Activated CD4-positive, alpha-beta T cell treated with anti-CD3 and anti-CD28 coated beads, Interleukin-10, Interleukin-2, amounts not matched to agents 100 ng/mL and 50 ng/mL, durations not matched to agents 16 hours and 8 hours (primary cell): ENCODE measurements at places on chromosomes 5 and 9.

- DNase-seq: no peak
These were observed 18.3 kb downstream of the PTGES2 start for GRCh38 chr9:128109050-128109709.

- DNase-seq: no peak
These were observed 82.9 kb upstream of the VCAN start for GRCh38 chr5:83388608-83389007.

DNA sequence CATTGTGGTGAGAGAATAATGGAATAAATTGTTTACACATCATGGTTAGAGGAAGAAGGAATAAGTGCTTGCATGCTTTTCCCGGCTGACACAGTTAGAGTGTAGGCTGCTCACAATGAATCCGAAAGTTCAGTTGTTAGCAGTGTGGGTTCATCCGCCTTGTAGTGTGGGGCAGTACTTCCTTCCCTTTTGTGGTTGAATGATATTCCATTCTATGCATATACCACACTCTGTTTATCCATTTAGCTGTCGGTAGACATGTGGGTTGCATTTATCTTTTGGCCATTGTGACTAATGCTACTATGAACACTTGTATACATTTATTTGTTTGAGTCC is 84.0 kb downstream of the COL5A1 start:
- peak; percentile 7 for DNase-seq

- no peak for DNase-seq
These were observed 229.3 kb downstream of the CCDC171 start for GRCh38 chr9:15782106-15782505.

DNA sequence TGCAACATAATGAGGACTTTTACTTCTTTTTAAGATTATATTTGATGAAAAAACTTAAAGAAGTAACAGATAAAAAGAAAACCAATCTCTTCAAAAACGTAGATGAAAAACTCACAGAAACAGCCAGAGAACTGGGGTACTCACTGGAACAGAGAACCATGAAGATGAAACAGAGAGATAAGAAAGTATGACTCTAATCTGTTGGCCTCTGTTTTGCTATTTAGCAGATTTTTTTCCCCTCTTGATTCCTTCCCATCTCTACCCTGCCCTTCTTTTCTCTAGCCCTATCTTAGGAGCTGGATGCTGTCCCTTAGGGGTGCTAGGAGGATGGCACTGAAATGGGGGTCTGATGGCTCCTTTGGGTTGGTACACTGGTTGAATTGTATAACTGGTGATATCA is 97.5 kb upstream of the FREM1 start:
- no peak for DNase-seq

- no peak for DNase-seq
These were observed 187.7 kb downstream of the TRIO start for GRCh38 chr5:14330729-14331385.

DNA sequence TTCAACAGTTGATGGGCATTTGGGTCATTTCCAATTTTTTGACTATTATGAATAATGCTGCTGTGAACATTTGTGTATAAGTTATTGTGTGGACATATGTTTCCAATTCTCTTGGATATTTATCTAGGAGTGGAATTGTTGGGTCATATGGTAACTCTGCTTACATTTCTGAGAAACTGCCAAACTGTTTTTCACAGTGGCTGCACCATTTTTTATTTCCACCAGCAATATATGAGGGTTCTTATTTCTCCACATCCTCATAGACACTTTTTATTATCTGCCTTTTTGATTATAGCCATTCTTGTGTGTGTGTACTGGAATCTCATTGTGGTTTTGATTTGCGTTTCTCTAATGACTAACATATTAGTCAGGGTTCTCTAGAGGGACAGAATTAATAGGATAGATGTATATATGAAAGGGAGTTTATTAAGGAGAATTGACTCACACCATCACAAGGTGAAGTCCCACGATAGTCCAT is 14.7 kb upstream of the MED27 start:
- DNase-seq: no peak

GRCh38 chr9:129655696-129656095 is 9.8 kb upstream of the PRRX2 start:
- no peak for DNase-seq

- DNase-seq: no peak
These were observed 4.2 kb upstream of the NR5A1 start for GRCh38 chr9:124511426-124511840.
